A549 treated with Hydrocortisone at 1 μM for 4 hours (cell line): ENCODE measurements at places on chromosomes 1 and 21. TPM values are rescaled to one million over a fixed set of nuclear protein-coding genes. Genes with fewer than 3 reads are reported as not detected.

SETD4 gene
- 9.0 to 11.1 TPM (median 10.4 TPM) in 5 replicates for total RNA-seq

KRTAP6-1 gene
- total RNA-seq, result not detected in 5 replicates

SPAG17 gene
- total RNA-seq, result not detected in 5 replicates

KRTAP21-2 gene
- total RNA-seq, result not detected in 5 replicates

PLXNA2 gene
- total RNA-seq, result 3.0 to 3.3 TPM (median 3.2 TPM) in 5 replicates

KAZN gene
- total RNA-seq, result 3.1 to 3.7 TPM (median 3.2 TPM) in 5 replicates

COP1 gene
- total RNA-seq, result 26.1 to 32.3 TPM (median 27.6 TPM) in 5 replicates

KCNJ15 gene
- total RNA-seq, result 0.03 to 0.21 TPM in 2 of 5 replicates, not detected in the others

SPATA45 gene
- not detected in 5 replicates for total RNA-seq

KLHL12 gene
- total RNA-seq, result 16.3 to 20.8 TPM (median 18.5 TPM) in 5 replicates

NTMT2 gene
- total RNA-seq, result not detected in 5 replicates

UQCRHL gene
- 5.9 to 8.7 TPM (median 6.2 TPM) in 5 replicates for total RNA-seq

CNN3 gene
- total RNA-seq, result 50.2 to 62.4 TPM (median 51.3 TPM) in 5 replicates

IRF6 gene
- 0.15 to 0.18 TPM (median 0.18 TPM) in 5 replicates for total RNA-seq

SLC22A15 gene
- total RNA-seq, result 0.57 to 1.0 TPM (median 0.71 TPM) in 5 replicates

XCL2 gene
- not detected in 5 replicates for total RNA-seq
